Upper lobe of right lung (tissue), 1 donor: ENCODE measurements at places on chromosomes 1 and 21.

DNA sequence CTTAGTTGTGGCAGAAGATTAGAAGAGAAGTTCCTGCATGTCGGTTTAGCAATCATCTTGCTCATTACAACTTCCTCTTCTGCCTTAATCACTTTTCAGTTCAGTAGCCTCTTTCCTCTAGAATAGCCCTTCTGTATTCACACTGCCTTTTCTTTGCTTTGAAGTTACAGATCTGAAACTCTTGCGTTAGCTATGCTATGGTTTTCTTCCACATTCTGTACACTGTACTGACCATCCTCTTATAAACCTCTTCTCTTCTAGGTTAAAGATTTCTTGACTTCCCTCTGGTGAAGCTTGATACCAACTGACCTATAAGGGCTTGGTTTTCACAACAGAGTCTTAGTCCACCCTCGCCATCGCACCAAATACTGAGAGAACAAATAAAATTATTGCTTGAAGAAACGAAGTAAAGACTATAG is 35.0 kb downstream of the C21orf91 start:
- no peak for DNase-seq

DNA sequence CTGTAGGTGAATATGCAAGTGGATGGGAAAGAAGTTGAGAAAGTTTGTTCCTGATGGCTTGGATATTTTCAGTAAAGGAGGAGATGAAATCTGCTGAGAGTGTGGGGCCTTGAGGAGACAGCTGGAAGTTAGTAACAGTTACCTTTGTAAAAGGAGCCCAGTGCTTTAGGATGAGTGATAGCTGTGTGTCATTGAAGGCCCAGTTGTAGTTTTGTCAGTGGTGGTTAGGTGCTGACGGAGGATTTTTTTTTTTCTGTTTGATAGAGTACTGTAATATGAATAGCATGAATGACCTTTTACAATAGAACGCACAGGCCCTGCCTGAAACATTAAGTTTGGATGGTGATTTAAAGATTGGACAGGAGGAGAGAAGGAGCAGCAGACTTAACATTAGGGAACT is 33.3 kb downstream of the LRRC8D start:
- DNase-seq: no peak

DNA sequence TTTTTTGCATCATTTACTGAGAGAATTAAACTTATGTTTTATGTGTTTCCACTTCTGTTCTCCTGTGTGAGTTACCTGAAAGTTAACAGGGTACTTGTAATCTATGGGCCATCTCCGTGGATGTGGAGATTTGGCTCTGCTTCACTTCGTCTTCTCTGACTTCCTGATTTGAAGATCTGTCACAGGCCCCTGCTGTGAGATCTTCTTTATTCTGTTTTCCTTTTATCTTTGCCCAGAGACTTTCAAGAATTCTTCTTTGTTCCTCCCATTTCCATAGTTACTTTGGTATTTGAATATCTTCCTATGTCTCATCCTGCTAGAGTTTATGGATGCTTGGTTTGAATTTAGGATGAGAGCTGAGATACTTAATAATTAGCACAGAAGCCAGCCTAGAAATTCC is 35.4 kb upstream of the PKN2 start:
- no peak for DNase-seq

- DNase-seq: no peak
Observed at GRCh38 chr21:46455575-46456385, 2.9 kb upstream of the DIP2A start.

DNA sequence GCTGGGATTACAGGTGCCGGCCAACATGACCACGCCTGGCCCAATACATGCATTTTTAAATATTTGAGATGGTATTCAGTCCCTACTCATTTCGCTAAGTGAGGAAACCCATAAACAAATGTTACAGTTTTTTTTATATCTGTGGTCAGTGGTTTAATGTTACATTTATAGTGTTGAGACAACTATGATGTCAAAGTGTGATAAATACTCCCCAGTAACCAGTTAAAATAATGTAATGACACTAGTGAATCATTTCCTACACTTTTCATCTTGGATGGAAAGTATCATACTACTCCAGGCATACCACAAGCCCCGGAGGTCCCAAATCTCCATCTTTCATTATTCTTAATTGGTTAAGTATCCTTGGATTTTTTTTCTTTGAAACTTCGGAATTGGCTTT is 87.5 kb upstream of the KIF26B start:
- DNase-seq: no peak

- DNase-seq: peak; percentile 89
Observed at GRCh38 chr1:154972517-154973343, 1.8 kb upstream of the CKS1B start.

GRCh38 chr1:160942926-160943325 is 11.7 kb downstream of the ITLN2 start:
- no peak for DNase-seq

DNA sequence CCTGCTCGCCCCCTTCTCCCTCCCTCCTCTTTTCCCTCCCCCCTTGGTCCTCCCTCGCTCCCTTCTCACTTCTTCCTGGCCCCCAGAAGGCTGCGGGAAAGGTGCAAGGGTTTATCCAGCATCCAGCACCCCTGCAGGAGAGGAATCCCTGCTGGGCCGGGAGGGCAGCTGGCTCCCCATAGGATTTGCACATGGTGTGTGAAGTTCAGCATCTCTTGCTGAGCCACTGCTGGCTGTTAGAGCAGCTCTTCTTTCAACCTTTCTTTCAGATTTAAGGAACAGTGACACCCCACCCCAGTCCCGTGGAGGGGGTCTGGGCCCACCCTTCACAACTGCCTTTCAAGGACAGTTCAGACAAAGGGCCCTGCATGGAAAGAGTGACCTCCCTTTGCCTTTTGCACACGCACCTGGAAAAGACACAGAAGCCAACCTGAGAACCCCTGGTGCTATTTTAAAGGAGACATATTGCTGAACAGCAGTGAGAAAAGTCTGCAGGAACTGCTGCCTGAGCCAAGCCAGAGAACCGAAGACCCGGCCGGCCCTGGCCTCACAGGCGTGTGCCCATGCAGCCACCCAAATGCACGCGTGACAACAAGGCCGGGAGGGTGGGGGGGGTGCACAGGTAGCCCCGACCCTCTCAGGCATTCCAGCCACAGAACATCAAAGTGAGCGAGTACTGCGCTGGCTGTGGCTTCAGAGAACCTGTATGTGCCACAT is 66.6 kb downstream of the SLC37A1 start:
- no peak for DNase-seq

- DNase-seq: no peak
Observed at GRCh38 chr1:113654883-113655282, 104.4 kb downstream of the PHTF1 start.

DNA sequence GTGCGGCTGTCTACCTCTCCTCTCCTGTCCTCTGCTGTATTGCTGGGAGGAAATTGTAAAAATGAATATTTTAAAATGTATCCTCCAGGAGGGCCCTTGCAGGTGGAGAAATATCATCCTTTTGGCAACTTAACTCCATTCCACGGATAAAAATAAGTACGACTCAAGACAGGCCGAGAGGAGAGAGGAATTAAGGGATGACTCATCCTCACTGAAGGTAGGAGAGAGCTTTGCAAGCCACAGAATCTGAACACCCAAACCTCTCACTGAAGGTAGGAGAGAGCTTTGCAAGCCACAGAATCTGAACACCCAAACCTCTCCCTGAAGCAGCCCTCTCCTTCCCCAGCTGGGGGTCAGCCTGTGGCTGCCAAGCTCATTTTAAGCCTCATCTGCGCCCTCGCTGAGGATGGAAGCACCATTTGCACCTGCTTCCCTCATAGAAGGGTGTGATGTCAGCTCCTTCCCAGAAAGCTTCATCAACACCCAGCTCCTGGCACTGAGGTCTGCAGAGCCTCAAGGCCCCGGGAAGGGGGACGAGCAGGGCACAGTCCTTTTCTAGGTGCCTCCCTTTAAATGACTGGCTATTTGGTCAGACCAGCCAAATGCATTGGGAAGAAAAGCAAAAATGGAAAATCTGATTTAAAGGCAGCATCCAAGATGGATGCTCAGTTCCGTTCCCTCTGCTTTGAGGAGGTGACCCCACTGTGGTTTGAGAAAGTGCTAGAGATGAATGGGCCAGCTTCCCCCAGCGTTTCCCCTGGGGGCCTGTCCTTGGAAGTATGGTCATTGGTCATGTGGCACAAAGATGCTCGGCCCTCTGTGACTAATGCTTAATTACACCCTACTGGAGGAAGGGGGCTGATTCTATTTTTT is 12.9 kb upstream of the SELENON start:
- no peak for DNase-seq

DNA sequence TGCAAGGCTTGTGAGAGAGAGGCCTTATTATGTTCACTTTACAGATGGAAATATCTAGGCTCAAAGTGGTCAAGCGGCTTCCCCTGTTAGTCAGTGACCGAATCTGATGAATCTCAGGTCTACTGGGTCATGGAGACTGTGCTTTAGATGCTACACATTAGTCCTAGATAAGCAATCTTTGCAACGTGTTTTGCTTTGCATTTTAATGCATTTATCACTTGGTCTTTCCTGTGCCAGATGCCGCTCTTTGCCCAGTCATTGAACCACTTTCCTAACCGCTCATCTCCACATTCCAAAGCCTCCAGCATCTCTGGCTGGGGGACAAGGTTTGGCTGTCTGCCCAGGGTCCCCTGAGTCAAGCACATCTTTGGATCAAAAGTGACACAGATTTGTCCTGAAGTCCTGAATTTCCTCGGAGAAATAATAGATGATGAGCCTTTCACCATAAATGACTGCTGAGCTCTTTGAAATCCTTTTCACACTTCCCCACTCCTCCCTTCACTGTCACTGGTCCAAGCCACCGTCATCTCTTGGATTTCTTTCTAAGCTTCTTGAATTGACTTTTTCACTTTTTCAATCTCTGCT is 96.0 kb upstream of the USP24 start:
- no peak for DNase-seq

DNA sequence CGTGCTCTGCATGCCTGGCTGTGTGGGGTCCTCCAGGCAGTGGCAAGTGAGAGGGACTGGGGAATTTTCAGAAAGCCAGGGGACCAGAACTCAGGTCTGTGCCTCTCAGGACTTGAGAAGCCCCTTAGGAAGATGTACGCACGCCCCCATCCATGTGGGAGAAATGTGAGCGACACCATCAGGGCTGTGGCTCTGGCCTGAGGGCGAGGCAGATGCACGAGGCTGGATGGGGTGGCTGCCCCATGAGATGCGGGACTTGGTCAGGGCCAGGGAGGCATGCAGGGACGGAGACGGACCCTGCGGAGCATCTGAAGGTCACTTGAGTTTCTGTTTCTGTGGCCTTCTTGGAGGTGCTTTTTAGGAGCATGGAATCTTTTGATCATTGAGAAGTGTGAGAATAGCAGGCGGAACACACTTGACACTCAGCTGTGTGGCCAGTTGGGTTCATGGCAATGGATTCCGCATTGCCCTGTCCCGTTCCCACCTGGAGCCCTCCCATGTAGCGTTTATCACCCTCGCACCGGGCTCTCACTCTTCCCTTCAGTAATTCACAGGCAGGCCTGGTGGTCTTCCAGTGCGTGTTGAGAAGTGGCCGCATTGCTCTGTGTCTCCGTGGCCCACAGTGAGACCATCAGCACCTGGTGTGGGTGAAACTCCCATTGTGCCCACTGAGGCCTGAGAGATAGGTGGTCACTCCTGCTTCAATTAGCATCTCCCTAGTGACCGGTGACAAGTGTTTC is 30.7 kb upstream of the ACTRT2 start:
- DNase-seq: no peak

DNA sequence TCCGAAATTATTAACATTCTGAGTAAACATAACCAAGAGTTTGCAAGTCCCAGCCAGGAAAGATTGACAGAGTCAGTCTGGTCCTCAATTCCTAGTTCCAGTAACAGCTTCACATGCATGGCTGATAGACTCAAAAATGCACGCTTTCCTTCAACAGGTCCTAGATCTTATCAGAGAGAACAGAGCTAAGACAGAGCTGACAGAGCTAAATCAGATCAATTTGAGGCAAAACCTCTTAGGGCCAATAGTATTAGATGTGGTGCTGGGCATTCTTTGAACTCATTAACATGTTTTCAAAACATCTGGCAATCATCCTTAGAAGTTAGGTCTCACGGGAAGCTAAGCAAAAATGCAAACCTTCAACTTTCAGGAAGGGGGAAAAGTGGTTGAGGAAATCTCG is 114.0 kb downstream of the GREM2 start:
- no peak for DNase-seq

GRCh38 chr1:50426702-50427085 is 3.5 kb upstream of the DMRTA2 start:
- no peak for DNase-seq

DNA sequence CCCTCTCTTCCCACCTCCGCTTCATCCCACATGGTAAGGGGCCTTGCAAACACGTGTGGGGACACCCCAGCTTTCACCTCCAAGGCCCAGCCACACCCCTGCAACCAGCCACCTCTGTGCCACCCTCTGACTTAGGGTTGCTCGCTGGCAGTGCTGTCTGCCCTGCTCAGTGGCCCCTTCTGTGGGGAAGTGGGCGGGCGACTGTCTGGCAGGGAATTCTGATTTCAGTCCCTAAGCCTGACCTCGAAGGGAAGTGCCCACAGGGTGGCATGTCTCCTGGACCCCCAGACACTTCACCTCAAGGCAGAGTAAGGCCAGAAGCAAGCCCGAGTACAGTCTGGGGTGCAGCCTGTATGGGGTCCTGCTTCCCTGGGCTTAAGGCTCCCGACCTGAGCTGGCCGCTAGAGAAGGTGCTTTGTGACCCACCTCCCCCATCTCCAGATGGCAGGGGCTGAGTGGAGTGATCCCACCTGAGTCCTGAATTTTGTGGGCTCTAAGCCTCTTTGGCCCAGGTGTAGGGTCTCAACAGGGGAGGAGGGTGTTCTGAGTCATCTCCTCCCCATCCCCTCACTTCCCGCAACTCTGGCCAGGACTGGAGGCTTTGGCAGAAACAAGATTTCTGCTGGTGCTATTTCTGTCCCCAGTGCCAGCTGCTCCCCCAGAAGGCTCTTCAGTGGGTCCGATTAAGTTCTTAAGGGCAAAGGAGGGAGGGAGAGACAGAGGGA is 7.0 kb downstream of the RD3 start:
- DNase-seq: no peak

DNA sequence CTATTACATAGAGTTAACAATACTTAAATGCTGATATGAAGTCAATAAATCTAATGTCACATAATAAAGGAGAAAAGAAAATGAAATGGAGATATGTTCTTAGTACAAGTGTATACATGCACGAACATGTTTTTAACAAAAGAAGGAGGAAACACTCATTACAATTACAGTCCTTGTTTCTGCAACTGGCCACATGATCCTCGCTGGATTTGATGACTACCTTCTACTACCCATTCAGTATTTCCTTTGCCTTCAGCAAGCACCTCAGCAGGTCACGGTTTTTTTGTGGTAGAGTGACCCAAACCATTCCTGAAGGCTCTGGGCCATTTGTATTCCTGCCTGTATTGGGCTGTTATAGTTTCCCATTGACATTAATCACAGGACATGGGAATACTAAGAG is 172.8 kb upstream of the CXADR start:
- no peak for DNase-seq

DNA sequence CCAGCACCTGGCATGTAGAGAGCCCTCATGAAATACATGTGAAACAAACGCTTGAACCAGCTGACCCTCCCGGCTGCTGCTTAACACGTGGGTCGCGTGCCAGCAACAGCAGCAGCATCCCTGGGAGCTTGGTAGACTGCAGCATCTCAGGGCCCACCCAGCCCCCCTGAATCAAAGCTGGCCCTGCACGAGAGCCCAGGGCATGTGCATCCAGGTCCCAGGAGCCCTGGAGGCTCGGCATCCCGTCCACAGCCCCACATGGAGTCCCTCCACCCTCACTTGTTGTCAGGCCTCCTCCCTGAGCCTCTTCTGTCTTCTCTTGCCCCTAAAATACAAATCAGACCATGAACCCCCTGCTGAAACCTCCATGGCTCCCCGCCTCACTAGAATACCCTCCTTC is 123.1 kb downstream of the MATN1 start:
- DNase-seq: no peak
